Naive thymus-derived CD8-positive, alpha-beta T cell (primary cell): ENCODE measurements at places on chromosomes 16 and 17.

- no peak for DNase-seq
Observed at GRCh38 chr17:8386841-8387240, 3.8 kb upstream of the RPL26 start.

DNA sequence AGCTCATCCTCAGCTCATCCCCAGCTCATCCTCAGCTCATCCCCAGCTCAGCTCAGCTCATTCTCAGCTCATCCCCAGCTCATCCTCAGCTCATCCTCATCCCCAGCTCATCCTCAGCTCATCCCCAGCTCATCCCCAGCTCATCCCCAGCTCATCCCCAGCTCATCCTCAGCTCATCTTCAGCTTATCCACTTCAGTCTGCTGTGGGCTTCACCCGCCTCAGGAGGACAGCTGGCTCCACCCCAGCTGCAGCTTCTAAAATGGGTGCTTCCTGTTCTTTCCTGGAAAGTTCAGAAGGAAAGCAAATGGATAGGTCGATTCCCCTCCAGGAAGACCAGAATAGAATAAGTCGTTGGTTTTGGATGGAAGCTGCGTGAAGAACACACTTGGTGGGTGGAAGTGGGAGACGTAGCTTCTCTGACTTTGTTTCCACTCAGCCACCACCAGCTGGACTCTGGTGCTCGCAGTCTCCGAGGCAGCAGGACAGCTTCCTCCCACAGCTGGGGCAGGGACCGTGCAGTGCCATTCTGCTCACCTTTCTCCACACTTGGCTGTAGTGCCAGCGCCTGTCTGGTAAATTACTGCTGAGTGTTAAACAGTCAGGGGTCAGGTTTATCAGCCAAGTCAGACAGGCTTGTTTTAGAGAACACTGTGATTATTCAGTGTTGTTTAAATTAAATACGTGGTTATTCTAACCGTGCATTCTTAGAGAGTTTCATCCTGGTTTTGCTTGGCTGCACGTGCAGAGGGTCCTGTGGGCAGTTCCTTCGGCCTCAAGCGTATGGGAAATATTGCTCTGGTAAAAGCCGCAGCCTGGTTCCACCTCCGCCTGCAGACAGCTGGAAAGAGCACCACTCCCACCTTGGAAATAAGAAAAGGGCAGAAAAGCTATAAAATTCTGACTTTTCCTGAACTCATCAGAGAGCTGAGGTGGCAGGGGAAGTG, 61.0 kb upstream of the CHMP6 start:
- DNase-seq = no peak

- no peak for DNase-seq
Observed at GRCh38 chr17:10112962-10113361, 85.4 kb downstream of the GAS7 start.

GRCh38 chr17:6056104-6056503, 14.1 kb upstream of the WSCD1 start:
- DNase-seq = no peak

- DNase-seq = peak; percentile 57
Observed at GRCh38 chr17:39939588-39940419, 12.3 kb downstream of the LRRC3C start.

DNA sequence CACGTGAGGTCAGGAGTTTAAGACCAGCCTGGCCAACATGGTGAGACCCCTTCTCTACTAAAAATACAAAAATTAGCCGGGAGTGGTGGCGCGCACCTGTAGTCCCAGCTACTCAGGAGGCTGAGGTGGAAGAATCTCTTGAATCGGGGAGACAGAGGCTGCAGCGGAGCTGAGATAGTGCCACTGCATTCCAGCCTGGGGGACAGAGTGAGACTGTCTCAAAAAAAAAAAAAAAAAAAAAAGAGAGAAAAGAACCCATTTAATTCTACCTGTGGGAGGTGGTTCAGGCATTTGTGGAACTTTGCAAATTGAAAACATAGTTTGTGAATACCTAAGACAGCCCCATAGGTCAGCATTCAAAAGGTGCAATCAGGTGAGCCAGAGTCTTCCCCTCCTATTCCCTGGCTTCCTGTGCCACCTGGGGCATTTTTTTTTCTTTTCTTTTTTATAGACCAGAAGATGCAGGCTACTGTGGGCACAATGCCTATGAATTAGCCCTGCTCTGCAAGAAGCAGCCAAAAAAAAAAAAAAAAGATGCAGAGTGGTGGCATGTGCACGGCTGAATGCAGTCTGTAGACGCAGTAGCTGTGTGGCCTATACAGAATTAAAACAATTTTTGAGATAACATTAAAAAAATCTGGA, 9.1 kb upstream of the SOCS3 start:
- DNase-seq = no peak

GRCh38 chr17:80465327-80465974, 11.0 kb downstream of the NPTX1 start:
- DNase-seq = no peak

- DNase-seq = no peak
Observed at GRCh38 chr16:5911241-5911640, 813.6 kb upstream of the EEF2KMT start.

DNA sequence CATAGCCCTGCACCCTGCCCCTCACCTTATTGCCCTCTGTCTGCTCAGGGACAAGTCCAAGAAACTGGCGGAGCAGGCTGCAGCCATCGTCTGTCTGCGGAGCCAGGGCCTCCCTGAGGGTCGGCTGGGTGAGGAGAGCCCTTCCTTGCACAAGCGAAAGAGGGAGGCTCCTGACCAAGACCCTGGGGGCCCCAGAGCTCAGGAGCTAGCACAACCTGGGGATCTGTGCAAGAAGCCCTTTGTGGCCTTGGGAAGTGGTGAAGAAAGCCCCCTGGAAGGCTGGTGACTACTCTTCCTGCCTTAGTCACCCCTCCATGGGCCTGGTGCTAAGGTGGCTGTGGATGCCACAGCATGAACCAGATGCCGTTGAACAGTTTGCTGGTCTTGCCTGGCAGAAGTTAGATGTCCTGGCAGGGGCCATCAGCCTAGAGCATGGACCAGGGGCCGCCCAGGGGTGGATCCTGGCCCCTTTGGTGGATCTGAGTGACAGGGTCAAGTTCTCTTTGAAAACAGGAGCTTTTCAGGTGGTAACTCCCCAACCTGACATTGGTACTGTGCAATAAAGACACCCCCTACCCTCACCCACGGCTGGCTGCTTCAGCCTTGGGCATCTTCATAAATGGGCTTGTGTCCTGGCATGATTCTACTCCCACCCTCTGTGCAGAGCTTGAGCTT, 6.3 kb upstream of the NFATC3 start:
- DNase-seq = no peak

DNA sequence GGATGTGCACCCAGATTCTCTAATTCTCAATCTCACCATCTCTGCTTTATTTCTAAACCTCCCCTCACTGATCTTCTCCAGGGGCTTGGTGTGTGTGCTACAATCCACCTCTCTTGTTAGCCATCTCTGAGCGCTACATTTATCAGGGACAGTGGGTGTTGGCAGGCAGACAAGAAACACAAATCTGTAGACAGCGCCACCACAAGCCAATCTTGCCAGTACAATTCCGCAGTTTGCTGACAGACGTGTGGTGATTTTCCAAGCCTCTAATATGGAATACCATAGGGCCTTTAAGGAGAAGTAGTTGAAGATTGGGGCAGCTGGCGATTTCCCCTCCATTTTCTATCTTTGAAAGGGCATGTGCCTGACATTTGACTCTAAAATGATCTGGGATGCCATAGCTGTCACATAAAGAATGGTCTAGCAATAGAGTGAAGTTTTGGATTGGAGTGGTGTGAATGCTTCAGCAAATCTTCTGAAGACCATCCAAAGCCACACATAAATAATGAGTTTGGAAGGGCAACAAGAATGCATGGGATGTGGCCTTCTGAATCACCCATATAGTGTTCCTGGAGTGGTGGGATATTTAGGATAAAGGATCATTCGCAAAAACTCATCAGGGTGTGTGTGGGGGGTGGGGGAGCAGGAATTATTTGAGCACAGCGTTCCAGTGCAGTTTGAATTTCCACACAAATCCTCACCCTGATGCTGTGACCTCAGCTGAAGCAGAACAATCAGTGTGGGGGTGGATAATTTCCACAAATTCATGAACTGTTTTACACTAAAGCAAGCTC, 12.0 kb upstream of the ANKFN1 start:
- no peak for DNase-seq

DNA sequence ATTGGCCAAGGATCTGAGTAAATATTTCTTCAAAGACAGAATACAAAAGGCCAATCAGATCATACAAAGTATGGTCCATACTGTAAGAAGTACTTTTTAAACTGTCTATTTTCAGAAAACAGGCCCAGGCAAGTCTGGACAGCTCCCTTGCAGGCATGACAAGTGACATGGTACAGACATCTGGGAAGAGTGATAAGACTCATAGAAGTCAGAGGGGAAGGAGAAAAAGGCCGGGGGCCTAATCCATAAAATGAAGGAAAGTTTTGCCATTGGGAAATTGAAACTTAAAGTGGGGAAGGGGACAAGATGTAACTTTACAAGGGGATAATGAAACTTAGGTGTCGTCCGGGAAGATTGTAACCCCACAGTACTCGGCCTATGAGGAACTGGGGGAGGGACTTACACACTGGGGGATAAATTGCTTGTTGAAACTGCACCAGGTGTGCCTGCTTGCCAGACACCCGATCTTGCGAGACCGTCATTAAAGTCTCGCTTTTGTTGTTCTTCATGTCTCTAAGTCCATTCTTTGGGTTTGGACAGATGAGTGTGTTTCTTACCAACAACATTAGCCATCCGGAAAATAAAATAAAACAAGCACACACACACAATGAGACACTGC, 684.0 kb downstream of the CDH11 start:
- DNase-seq = no peak

- DNase-seq = no peak
Observed at GRCh38 chr17:5248821-5249479, 14.3 kb upstream of the SCIMP start.

GRCh38 chr17:48025904-48026501, 11.6 kb downstream of the COPZ2 start:
- no peak for DNase-seq

- DNase-seq = peak; percentile 4
Observed at GRCh38 chr16:12455287-12455798, 348.3 kb downstream of the CPPED1 start.

GRCh38 chr16:76835779-76836300, 355.1 kb upstream of the MON1B start:
- no peak for DNase-seq

- DNase-seq = no peak
Observed at GRCh38 chr17:55463600-55463999, 42.0 kb upstream of the MMD start.

DNA sequence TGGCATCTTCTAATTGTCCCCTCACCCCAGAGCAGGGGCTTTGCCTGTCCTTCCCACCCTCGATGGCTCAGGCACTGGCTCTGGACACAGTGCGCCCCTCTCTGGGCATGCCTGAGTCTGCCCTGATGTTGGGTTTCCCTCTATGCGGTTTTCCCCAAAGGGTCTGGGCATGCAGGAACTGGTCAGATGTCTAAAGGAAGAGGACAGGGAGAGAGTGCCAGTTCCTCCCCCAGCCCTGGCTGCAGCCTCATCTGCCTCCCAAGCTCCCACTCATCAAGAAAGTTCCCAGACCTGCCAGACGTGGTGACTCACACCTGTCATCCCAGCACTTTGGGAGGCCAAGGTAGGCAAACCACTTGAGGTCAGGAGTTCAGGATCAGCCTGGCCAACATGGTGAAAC, 41.3 kb upstream of the PABPN1L start:
- DNase-seq = no peak

- DNase-seq = no peak
Observed at GRCh38 chr16:12685806-12686205, 117.9 kb downstream of the CPPED1 start.

- DNase-seq = peak; percentile 93
Observed at GRCh38 chr17:21275579-21276263, 8.8 kb upstream of the MAP2K3 start.

DNA sequence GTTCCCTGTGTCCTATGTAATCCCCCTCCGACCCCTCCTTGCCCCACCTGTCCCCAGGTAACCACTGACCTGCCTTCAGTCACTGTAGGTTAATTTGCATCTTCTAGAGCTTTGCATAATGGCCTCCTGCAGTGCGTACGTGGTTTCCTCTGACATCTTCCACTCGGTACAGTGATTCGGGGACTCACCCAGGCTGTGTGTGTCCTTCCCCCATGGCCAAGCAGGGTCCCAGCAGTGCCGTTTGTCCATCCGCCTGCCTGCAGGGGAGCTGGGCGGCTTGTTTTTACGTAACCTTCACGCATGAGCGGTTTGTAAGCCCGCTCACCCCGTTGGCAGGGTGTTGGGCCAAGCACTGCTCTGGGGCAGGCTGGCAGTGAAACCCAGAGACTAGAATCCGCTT, 7.9 kb downstream of the MAPK8IP3 start:
- DNase-seq = no peak

GRCh38 chr17:57260325-57261083, 4.2 kb downstream of the MSI2 start:
- no peak for DNase-seq

DNA sequence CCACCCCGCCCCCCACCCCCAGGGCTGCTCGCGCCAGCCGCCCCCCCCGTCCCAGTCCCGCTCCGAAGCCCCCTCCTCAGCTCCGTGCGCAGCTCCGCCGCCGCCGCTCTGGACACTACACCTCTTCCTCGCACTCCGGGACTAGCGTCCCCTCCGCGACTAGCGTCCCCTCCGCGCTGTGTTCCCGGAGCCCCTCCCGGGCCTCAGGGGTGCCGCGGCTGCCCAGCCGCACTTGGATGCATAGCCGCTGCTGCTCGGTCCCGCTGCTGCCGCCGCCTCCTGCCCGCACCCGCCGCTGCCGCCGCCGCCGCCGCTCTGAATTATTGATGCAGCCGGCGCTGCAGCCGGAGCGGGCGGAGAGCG, at the start of gene CBLN1:
TSS of gene CBLN1 (minus strand) at position 359 of the 363 bp plus-strand sequence. CDS start 373 bp downstream, outside the sequence.
- no peak for DNase-seq

DNA sequence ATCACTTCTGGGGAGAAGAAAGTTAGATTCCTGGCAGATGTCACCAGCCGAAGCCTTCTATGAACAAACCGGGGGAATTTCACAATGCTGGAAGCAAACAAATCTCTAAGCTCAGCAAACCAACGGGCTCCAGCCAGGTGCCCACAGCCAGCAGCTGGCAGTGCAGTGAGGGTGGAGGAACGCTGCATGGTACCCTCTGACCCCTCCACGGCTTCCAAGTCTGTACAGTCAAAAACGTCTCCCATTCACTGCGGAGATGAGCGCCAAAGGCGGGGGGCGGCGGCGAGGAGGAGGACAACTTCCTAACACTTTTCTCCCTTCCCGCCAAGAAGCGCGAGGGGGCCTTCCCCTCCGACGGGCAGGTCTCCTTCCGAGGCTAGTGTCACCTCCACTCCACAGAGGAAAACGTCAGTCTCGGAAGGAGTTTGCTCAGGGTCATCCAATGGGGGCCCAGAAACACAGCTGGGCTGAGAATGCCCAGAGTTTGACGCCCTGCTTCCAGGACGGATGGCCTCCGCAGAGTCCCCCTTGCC, 924 bp downstream of the ZNF598 start:
- DNase-seq = no peak

GRCh38 chr17:50420419-50421112, 5.5 kb upstream of the ACSF2 start:
- DNase-seq = no peak

GRCh38 chr17:7327501-7327900, 1.6 kb downstream of the NEURL4 start:
- DNase-seq = no peak

- no peak for DNase-seq
Observed at GRCh38 chr16:85422632-85423550, 190.2 kb upstream of the GSE1 start.

GRCh38 chr16:11892761-11893160, 23.0 kb downstream of the GSPT1 start:
- DNase-seq = no peak
